ENCODE measurements at places on chromosomes 7 and 10. TPM values are rescaled to one million over a fixed set of nuclear protein-coding genes. Genes with fewer than 3 reads are reported as not detected.

DNA sequence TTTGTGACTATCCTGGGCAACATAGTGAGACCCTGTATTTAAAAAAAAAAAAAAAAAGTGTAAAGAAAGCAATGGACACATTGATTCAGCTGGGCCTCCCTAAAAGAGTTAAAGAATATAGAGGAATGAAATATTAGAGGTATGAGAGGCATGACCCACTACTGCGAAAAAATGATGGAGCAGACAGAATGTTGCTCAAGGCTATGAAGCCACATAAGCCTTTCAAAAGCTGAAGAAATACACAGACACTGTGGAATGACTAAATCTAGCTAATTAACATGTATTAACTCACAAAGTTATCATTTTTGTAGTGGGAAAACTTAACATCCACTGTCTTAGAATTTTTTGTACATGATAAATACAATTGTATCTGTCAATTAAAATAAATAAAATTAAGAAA lies 107.3 kb downstream of the HGF start:
- no peak for DNase-seq

GRCh38 chr7:70779321-70779720 lies 352.6 kb upstream of the GALNT17 start:
- DNase-seq, result no peak

- no peak for DNase-seq
Observed at GRCh38 chr7:47654672-47655298, 72.9 kb upstream of the TNS3 start.

DNA sequence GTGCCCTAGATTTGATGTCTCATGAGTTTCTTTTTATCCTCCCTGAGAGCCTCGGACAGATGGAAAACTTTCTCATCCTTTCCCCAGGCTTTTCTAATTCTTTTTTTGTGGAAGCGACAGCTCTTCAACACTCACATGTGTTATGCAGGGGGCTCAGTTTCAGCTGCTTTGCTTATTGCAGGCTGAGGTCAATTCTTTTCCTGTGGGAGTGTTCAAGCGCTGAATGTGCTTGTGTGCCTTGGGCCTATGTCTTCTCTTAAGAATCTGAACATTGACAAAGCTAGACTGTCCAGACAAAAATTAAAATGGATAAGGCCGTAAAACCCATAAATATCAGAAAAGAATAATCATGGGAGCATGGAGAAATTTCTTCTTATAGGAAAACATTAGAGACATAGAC lies 125.2 kb upstream of the STEAP4 start:
- DNase-seq, result no peak

- no peak for DNase-seq
Observed at GRCh38 chr7:37367010-37367409, 81.7 kb downstream of the ELMO1 start.

- DNase-seq, result no peak
Observed at GRCh38 chr7:15197042-15197977, 294.8 kb upstream of the DGKB start.

- DNase-seq, result no peak
Observed at GRCh38 chr7:145082366-145083161, 246.7 kb upstream of the TPK1 start.

GRCh38 chr10:15591937-15592336 lies 127.8 kb downstream of the ITGA8 start:
- no peak for DNase-seq

GRCh38 chr7:112510001-112510742 lies 29.4 kb downstream of the LSMEM1 start:
- no peak for DNase-seq

GRCh38 chr7:66826649-66827048 lies 86.1 kb downstream of the RABGEF1 start:
- DNase-seq, result no peak

GRCh38 chr7:39606352-39606751 lies 17.0 kb upstream of the RALA start:
- no peak for DNase-seq

- DNase-seq, result peak; percentile 31
Observed at GRCh38 chr10:37975401-37975991, 951 bp downstream of the ZNF25 start.

DNA sequence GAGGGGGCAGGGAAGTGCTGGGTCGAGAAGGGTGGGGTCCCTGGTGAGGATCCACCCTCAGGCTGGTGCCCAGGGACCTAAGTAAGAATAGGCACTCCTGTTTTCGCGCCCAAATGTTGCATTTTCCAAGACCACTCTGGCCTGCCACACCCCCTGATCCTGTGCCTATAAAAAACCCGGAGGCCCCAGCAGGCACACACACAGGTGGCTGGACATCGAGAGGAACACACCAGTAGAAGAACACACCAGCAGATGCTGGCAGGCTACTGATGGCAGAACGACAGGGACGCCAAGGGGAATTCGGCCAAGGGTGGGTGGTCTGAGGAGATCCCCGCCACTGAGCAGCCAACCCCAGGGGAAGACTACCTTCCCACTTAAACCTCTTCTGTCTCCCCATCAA lies 633.9 kb upstream of the POT1 start:
- DNase-seq, result no peak

GRCh38 chr10:58754469-58755339 lies 242.0 kb downstream of the BICC1 start:
- no peak for DNase-seq

GRCh38 chr7:36301914-36302771 lies 87.5 kb upstream of the ANLN start:
- no peak for DNase-seq

GRCh38 chr10:91410638-91411371 lies 661 bp downstream of the HECTD2 start:
- DNase-seq, result peak; percentile 80

- DNase-seq, result no peak
Observed at GRCh38 chr10:68424454-68425014, 17.5 kb upstream of the RUFY2 start.

GRCh38 chr7:111855842-111856227 lies 293.5 kb upstream of the IMMP2L start:
- no peak for DNase-seq

DNA sequence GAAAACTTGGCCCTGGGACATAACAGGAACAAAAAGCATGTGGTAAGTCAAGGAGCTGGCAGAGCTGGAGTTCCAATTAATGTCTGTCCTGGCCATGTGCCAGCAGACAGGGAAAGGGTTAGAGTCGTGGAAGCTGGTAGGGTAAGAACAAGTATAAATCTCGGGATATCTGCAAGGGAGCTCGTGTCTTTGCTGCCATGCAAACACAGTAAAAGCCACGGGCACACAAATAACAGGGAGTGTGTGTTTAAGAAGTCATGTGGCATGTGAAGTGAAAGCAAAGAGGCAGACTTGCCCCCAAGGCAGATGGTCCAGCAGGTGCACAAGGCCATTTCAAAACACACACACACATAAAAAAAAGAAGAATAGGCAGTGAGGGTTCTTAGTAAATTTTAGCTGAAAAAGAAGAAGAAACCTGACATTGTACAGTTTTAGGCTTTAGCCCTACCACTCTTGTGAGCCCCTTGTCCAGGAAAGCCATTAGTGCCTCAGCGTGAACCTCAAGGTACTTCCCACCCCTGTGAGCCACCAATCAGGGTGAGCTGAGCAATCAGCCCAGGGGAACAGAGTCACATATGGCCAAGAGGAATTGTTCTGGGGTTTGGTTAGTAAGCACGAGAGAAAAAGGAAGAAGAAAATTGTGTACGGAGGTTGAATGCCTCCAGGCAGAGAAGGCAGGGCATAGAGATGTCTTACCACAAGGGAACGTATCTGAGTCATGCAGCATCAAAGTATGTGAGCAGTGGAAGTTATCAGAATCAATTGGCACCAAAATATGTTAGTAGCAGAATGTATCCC lies 32.8 kb upstream of the ARHGAP12 start:
- peak; percentile 15 for DNase-seq

DNA sequence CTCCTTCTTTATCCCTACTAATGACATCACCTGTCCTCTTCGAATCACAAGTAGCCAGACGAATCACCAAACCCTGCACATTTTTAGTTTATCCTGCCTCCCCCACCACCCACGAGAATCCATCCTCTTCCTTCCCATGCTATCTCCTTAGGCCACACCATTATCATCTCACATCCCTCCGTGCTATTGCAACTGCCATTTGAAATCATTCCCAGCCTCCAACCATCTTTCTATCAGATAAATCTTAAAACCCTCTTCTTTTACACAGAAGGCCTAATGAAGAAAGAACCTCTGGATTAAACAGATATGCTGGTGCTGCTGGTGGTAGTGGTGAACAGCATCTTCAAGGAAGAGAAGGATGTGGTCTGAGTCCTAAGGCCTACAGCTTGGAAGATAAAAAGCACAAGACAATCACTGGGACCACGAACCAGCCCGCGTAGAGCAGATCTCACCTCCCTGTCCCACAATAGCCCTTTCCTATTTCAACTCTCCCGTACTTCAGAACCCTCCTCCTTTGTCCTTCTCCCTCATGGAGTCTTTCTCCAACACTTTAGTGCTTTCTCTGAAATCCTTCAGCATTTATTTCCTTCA lies 403.1 kb downstream of the SFMBT2 start:
- no peak for DNase-seq

DNA sequence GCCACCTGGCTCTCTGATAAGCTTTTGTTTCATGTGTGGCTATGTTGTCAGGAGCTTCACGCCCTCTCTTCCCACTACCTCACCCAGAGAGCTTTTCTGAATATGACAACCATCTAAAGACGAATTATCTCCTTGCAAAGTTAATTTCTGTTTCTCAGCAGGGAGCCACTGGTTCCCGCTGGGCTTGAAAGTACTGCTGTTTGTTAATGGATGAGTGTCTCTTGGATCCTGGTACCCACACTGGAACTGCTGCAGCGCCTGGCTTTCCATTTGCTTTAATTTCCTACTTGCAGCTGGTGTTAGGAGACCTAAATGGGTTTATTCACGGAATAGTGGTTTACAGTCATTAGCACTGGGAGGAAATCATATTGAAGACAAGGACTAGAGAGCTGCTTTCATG lies 267.9 kb upstream of the LRGUK start:
- DNase-seq, result no peak

- DNase-seq, result peak; percentile 38
Observed at GRCh38 chr10:133357285-133358161, at the start of gene FUOM. Gene FUOM, minus strand, starts transcription at chr10:133358019. Its CDS starts 12 bp downstream, at chr10:133358007.

DNA sequence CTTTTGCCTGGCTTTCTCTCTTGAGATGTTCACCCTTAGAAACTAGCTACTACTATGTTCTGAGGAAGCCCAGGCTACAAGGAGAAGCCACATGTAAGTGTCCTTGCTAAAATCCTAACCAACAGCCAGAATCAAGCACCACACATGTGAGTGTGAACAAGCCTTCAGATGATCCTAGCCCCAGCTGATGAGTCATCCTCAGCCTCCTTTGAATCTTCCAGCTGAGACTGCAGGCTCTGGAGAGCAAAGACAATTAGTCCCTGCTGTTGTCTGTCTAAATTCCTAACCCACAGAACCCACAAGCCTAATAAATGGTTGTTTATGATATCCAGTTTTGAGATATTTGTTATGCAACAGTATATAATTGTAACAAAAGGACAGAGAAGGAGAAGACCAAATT lies 92.8 kb upstream of the TAC1 start:
- DNase-seq, result no peak

DNA sequence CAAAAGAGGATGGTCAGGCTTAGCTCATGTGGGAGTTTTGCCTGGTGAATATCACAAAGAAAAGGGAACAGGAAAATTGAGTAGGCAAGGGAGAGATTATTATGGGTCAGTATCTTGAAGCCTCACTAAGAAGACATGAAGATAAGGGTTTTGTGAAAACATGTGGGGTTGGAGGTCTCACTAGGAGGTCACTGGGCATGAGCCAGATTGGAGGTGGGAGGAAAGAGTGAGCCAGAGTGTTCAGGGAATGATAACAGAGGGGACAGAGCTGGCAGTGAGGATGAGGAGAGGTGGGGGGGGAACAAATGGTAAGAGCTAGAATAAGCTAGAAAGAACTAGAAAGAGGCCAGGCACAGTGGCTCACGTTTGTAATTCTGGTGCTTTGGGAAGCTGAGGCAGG lies 374.3 kb downstream of the GRID1 start:
- no peak for DNase-seq

DNA sequence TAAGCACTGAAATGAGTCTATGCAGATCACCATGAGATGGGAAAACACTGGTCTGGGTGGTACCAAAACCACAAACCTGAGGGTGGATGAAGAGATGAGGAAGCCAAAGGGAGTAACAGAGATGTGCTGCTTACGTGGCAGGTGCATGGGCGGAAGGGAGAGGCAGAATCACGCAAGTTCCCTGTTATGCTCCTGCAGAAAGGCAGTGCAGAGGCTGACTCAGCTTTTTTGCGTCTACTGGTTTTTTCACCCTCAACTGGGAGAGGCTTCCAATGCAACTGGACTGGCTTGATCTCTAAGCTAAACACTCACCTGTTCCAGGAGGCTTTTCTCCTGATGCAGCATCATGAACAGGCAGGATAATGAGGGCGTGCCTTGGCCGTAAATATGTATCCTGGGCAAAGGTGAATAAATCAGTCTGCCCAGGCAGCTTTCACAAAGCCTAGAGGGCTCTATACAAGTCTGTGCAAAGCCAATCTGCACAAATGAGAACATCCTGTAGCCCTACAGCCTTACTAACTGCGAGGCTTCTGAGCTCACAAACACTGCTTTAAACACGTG lies 95.4 kb upstream of the AFAP1L2 start:
- DNase-seq, result no peak

Gene MYO1G
- polyA plus RNA-seq, result 1.2 TPM

Gene GIMAP6
- 27.3 TPM for polyA plus RNA-seq

Gene GBX1
- not detected for polyA plus RNA-seq

Gene TFR2
- 1.1 TPM for polyA plus RNA-seq

Gene CDC14C
- not detected for polyA plus RNA-seq

Gene MEPCE
- 39.7 TPM for polyA plus RNA-seq

Gene JAZF1
- 14.0 TPM for polyA plus RNA-seq

Gene ANKRD7
- polyA plus RNA-seq, result 1.2 TPM

Gene SPDYE5
- 3.9 TPM for polyA plus RNA-seq

Gene HTR7
- polyA plus RNA-seq, result 0.12 TPM

Gene TMEM176A
- polyA plus RNA-seq, result 5.8 TPM

Gene SKIDA1
- polyA plus RNA-seq, result 5.3 TPM

Gene RBM20
- 1.1 TPM for polyA plus RNA-seq

Gene EBF3
- polyA plus RNA-seq, result 1.9 TPM

Gene MORN4
- polyA plus RNA-seq, result 16.2 TPM

Measured in right lung (tissue), 10 donors.